ENCODE measurements at places on chromosomes 12 and 14.

GRCh38 chr12:107320929-107321631, 227.7 kb upstream of the CRY1 start:
- DNase-seq = no peak

DNA sequence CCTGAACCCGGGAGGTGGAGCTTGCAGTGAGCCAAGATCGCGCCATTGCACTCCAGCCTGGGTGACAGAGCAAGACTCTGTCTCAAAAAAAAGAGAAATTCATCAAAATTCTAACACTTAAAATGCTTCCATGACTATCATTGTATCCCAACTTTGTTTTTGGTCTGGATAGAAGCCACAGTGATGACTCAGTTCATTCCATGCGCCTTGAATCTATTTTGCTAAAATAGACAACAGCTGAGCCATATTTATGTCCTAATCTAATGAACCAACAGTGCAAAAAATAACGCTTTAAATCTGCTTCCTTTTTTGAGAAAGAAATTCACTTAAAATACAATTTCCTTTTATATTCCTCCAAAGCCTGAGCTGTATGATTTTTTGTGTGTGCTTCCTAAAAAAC, 23.2 kb upstream of the BICD1 start:
- no peak for DNase-seq

GRCh38 chr14:93727917-93728650, 60.2 kb downstream of the PRIMA1 start:
- no peak for DNase-seq

DNA sequence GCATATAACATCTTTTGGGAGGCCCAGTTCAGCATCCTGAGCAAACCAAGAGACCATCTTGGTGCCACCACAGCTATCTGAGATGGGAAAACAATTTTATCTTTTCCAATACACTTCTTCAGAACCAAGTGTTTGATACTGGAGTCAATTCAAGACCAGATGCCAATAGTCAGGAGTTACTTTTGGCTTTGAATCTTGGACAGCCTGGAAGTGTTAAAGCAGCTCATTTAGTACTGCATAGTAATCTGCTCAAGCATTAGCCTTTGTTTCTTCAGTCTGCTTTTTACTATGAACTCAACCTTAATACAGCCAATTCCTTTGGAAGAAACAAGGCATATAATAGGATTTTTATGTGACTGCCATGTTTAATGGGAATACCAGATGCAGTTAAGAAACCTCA, 81.9 kb upstream of the TSPAN8 start:
- no peak for DNase-seq

DNA sequence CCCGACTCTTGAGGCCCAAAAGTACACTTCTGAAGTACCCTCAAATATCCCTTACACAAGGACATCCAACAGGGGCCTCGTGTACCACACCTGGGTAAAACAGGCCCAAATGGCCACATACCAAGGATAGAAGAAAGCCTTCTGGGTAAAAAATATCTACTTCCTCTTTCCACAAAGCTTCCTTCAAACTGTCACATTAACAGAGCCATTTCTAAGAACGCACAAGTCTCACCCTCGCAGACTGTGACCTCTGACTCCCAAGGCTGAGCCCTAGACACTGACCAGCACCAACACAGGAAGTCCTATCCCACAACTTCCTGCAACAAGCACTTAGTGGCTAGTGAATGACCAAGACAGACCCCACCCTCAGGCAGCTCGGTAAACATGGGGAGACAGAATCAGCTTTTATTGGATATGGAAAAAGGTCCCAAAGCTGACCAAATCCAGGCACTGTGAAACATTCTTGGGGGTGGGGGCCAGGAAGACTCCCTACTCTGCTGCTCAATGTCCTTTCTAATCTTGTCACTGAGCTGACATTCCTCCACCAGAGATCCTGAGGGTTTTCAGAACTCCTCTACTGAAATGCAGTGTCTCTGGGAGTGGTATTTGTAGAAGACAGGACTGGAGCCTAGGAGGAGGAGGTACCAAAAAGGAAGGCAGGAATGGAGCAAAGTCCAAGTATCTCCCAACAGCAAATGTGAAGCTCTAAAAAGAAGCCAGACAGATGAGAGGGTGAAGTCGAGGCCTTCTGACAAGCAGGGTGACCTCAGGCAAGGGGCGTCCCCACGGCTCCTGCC, 15.9 kb downstream of the KCTD10 start:
- no peak for DNase-seq

Data from NCI-H446 (cell line).